ENCODE measurements at places on chromosomes 1 and 21.
A peak's percentile ranks its signal among the peaks of the same experiment; 100 is the strongest.

DNA sequence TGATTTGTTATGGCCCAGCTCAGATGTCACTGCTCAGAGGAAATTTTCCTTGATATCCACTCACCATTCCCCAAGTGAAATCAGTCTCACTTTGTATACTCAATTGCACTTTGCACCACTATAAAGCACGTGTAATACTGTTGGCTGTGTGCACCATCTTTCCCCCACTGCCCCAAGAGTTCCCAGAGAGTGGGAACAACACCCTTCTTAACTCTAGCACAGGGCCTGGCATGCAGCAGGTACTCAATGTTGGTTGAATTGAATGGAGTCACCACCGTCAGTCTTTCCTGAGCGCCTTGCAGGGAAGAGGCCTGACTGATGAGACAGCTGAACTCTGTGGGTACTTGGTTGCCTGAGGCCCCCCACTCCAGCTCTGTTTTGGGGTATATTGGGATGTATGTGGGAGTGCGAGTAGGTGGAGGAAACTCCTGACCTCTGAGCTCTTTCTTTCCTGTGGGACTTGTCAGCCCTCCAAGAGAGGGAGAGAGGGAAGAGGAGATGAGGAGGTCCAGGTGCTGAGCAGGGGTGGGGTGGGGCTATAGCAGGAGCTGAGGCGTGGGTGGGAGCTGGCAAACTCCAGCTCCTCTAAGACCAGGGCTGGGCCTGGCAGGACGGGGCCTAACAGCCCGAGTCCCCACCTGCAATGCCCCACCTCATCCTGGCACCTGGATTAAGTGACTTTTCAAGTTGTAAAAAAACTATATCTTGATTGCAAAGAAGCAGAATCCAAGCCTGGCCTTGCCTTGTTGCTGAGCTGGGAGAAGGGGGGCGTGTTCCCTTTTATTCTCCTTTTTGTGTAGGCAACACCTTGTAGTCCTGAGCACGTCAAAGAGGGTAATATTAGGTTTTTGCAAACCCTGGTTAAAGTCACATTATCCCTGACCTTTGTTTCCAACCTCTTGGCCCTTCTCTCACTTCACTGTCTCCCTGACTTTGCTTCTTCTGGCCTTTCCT lies 19.4 kb upstream of the WASF2 start:
- no peak for DNase-seq

- DNase-seq, result peak; percentile 36
Measured at GRCh38 chr1:226862890-226863289, 7.5 kb upstream of the PSEN2 start.

DNA sequence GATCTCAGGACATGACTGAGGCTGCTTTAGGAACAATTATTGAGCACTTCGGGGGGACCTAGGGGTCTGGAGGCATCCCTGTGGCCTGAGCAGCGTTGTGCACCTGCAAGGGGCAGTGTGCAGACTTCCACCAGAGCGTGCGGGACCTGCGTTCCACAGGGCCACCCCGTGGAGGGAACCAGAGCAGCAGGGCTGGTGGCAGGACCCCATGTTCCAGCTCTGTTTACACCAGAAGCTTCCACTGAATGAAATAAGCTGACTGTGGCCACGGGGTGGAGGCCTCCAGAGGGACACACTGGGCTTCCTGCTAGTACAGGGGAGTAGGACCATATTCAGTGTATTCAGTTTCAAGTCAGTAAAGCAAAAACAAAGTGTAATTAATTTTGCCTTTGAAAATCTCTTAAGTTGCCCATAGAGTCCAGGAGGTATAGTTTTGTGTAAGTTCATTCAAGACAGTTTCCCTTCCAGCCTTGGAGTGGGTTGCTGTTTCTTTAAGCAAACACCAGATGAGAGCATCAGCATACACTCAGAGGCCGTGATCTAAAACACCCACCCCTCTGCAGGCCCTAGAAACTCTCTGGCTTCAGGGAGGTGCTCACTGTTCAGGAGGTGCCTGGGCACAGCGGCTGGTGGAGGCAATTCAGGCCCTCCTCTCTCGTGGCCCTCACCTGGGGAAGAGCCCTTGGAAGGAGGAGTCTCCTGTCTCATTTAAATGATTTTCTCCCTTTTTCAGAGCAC lies 16.6 kb downstream of the SLC1A7 start:
- DNase-seq, result no peak

- DNase-seq, result no peak
Measured at GRCh38 chr1:96464066-96464465, 257.5 kb upstream of the PTBP2 start.

DNA sequence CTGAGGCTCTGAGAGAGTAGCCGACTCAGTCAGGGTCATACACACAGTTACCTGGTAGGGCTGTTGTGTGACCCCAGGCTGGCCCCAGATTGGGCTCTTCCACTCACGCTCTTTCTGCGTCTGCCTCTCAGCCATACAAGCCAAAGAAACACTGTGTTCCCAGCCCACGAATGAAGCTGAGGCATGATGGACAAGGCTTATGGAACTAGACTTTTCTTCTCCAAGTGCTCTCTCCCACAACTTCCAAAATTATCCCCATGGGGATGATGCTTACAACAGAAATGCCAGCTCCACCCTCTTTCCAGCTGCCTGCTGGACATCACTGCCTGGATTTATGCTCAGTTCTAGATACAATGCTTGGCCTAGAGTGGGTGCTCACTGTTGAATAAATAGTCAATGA lies 102.8 kb upstream of the JUN start:
- no peak for DNase-seq

- DNase-seq, result peak; percentile 92
Measured at GRCh38 chr1:66563094-66563800, 29.3 kb downstream of the SGIP1 start.

GRCh38 chr21:25813917-25814316 lies 79.1 kb downstream of the GABPA start:
- DNase-seq, result no peak

GRCh38 chr1:16073490-16074119 lies at the start of gene FAM131C:
FAM131C (minus strand) TSS chr1:16073651; CDS start chr1:16073442, 209 bp downstream.
- DNase-seq, result no peak

- DNase-seq, result no peak
Measured at GRCh38 chr1:33819913-33820311, 44.0 kb upstream of the HMGB4 start.

- DNase-seq, result no peak
Measured at GRCh38 chr1:82919837-82920236, 1079.1 kb downstream of the TTLL7 start.

DNA sequence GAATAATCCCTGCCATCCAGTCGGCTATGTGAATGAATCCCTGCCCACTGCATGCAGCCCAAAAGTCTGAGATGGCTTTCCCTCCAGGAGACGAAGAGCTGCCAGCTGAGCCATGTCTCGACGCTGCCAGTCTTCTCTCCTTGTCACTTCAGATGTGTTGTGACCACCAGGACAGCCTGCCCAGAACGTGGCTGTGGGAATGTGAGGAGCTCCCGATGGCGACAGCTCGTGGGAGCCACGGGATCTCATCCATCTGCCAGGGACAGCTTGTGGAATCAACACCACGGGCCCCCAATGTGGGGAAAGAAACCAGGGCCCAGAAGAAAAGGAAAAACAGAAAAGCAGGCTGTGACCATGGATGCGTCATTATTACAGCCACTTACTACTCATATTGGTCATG lies 67.2 kb downstream of the NFASC start:
- DNase-seq, result no peak

DNA sequence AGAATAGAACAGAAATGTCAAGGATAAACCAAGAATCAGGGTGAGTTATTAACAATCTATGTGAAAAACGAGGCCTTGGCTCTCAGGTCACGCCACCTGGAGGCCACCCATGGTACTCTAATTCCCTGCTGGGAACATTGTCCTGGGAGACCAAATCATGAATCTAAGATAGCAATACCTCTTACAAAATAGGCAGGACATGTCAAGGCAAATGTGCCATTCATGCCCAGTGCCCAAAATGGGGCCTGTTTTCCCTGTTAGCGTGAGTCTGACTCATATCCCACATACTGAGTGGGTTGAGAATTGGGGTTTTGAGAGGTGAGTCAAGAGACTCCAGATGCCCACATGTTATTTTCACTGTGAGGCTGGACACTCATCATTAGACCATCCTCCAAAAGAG lies 380.8 kb downstream of the HHIPL2 start:
- peak; percentile 20 for DNase-seq

GRCh38 chr1:75990686-75991085 lies 58.5 kb upstream of the ASB17 start:
- no peak for DNase-seq

DNA sequence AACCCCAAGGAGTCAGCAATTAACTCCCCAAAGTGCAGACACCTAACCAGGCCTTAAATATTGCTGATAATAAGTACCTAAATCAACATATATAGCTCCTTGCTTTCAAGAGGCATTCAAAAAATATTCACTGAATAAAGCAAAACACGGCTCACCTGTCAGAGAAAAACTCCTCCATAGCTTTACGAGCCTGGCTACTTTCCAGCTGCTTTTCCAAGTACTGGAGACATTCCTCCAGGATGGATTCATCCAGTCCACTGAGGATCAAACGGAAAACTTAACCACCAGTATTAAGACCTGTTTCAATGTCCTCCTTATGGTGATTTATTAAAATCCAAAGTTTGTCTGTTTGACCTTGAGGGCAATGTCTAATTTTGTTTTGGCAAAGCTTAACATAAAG lies 44.6 kb downstream of the UBR4 start:
- no peak for DNase-seq

GRCh38 chr1:69911301-69911801 lies 294.0 kb downstream of the LRRC40 start:
- peak; percentile 75 for DNase-seq

DNA sequence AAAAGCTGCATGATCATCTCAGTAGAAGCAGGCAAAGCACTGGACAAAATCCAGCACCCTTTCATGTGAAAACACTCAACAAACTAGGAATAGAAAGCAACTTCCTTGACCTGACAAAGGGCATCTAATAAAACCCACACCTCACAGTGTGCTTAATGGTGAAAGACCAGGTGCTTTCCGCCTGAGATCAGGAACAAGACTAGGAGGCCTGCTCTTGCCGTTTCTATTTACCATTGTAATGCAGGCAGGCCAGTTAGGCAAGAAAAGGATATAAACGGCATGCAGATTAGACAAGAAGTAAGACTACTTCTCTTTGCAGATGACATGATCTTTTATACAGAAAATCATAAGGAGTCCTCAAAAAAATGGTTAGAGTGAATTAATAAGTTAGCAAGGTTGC lies 37.2 kb downstream of the SLC37A1 start:
- no peak for DNase-seq

- DNase-seq, result peak; percentile 83
Measured at GRCh38 chr1:116881879-116882520, 27.7 kb upstream of the PTGFRN start.

DNA sequence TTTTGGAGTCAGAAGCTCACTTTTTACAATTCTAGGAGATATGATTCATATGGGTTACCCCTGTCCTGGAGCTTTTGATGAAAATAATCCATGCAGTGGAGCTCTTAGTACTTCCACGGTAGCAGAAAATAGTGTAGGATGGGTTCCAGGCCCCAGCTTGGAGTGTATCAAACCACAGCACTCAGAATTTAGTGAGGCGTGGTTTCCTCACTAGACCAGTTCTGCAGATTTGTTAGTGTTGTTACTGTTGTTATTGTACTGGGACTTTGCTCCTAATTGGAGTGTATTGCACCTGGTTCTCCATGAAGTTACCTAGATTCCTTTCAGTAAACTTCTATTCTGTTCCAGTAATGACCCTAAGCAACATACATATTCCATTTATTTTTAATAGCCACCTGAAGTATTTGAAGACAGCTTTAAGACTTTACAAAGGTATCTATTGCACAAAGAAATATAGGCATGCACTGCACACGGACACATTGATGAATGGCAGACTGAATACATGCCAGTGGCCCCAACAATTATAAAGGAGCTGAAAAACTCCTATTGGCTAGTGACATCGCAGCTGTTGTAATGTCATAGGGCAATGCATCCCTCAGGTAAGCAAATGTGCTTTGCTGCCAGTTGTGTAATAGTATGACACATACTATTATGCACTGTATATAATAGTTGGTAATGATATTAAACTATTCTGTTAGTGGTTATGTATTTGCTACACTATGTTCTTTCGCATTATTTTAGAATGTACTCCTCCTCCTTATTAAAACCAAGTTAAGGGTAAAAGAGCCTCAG lies 1058.0 kb downstream of the KCNT2 start:
- no peak for DNase-seq

GRCh38 chr1:29932626-29933025 lies 696.3 kb downstream of the PTPRU start:
- DNase-seq, result no peak

GRCh38 chr21:32198384-32198783 lies 80.5 kb downstream of the MIS18A start:
- DNase-seq, result no peak

DNA sequence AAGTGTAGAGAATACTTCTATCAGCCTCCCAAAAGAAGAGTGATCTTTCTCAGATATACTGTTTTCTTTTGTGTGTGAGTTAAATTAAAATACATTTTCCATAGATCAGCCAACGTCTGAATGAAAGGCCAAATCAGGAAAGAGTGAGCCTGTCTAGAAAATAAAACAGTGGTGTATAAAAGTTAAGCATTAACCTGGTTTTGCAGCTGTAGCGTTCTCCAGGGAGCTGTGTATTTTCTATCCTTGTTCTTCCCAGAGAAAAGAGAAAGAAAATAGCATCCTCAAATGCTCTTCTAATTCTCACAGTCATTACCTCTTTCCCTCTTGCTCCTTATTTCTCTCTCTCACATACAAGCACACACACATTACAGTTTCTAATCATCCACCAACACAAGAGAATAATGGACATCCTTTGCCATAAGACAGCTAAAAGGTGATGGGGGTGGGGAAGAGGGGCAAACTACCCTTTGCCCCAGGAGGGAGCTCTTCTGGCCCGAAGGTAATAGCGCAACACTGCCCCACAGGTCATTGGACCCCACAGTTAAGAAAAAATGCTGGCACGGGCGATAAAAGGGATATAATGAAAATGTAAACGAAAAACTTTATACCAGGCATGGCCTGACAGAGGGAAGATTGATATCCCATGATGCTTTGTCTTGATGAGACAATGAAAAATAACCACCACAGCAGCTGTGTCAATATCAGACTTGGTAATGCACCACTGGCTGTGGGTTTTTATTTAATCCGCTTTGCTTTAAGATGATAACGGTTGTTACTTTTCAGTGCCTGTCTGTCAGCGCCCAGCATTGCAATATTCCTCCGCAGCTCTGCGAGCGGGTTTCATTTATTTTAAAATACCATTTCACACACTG lies 150.3 kb downstream of the NUF2 start:
- no peak for DNase-seq

DNA sequence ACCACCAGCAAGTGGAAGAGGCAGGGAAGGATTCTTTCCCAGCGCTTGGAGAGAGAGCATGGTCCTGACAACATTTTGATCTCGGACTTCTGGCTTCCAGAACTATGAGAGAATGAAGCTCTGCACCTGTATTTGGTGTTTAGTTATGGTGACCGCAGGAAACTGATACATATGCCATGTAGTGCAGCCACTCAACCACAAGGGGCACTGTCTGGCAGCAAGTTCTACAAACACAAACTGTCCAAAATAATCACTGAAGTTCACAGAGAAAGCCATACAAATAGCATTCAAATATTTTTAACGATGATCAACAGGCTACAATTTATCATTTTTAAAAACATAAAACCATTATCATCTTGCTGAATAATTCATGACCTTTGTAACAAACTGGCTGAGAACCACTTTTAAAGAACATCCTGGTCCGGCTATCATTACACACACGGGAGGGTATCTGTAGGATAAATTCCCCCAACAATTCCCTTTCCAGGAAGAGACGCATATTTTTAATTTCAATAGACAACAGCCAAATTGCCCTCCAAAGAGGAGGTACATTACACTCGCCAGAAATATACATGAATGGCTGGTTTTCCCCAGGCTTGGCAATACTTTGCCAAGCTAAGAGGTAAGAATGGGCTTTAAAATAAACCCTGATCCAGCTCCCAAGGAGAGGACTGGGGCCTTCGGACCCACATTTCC lies 9.2 kb upstream of the CBR3 start:
- DNase-seq, result no peak

All from fibroblast of the conjunctiva (primary cell).